ENCODE measurements at places on chromosomes 1 and 21.

DNA sequence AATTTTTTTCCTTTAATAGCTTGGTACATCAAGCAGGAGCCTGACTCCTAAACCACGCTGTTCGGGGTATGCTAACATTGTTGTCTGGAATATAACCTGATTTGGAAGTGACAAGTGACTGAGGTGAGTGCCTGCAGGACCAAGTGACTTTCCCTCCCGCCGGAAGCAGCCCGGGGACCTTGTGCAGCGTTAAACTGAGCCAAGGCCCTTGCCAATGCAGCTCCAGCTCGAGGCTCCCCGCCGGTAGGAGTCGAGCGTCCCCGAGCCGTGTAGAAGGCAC, 716 bp upstream of the MTARC1 start:
- no peak for DNase-seq

DNA sequence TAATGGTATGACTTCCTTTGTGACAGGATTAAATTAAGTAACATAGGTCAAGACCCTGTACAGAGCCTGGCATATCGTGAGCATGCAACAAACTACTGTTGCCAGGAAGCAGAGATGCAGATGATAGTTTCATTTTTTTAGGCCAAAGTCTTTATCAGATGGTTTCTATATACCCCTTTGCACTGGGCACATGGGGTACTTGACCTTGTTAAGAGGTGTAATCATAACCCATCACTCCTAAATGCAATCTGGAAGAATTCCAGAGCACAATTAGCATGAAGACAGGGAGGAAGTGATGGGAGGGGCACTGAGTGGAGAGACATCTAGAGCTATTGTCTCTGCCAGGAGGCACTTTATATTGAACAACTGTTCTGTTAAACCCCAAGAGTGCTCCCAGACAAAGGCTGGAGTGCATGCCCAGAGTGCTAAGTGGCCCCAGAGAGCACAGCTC, 22.1 kb downstream of the ZBTB17 start:
- DNase-seq: no peak

DNA sequence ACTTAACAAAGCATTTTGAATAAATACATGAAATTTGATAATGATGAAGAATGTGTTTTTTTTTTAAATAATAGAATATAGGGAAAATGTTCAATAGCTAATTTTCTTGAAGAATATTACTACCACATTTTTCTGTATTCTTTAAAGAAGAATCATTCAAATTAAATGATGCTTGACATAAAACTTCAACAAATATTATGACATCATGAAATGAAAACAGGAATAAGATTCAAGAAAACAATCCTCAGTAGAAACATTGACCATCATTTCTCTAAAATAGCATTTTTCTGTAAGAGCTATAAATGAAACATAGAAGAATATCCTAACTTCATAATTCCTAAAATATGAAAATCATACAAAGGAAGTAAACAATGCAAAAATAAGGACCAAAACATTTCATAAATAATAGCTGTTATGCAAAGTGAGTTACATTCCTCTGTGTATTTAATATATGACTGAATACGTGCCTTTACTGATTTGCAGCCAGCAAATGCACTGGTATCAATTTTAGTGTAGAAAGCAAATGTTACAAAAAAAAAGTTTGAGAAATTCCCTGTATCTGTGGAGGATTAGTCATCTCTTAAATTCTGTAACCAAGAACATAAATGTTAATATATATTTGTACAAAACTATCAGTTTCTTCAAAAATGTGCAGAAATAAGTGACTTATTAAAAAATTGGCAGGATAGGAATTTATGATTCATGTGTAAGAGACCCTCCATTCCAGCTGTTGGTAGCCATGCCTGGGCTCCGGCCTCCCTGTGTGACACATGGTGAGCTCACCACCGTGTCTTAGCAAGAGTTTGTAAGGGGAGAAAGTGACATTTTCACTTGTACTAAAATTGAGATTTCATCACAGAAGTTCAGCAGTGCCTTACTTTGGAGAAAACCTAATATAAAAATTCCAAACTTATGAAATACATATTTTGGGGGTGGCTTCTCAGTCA, 15.0 kb upstream of the PTPN14 start:
- no peak for DNase-seq

DNA sequence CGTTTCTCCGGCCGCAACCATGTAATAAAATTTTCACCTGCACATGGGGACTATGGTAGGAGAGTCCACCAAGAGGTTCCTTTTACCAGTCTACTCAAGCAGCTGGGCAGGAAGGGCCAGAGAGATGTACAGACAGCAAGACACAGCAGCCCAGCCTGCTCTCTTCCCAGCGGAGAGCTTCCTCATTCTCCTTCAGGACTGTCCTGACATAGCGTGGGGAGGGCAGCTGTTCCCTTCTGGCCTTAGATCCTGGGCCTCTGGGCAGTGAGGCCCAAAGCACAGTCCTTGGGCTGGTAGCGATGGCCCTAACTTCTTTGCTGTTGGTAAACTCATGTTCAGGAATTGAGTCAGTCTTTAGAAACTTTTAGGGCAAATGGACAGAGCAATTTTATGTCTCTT, 89.1 kb downstream of the BCAR3 start:
- DNase-seq: no peak

GRCh38 chr1:220770245-220770913, 16.3 kb upstream of the MTARC1 start:
- no peak for DNase-seq

- DNase-seq: no peak
Observed at GRCh38 chr1:47689894-47690293, 252.1 kb downstream of the FOXD2 start.

Data from stimulated activated CD4-positive, alpha-beta T cell treated with anti-CD3 and anti-CD28 coated beads, Interleukin-4, amount 100 ng/mL, for 1 hour (primary cell).